Cerebellum (tissue), 4 donors: ENCODE measurements at places on chromosomes 1 and 21. TPM values are rescaled to one million over a fixed set of nuclear protein-coding genes. Genes with fewer than 3 reads are reported as not detected.

Gene RPTN
- not detected for total RNA-seq

Gene NME7
- total RNA-seq, result 40.6 TPM

Gene COL24A1
- 15.2 TPM for total RNA-seq

Gene BARHL2
- total RNA-seq, result 1.5 TPM

Gene MYOG
- not detected for total RNA-seq

Gene ZNF695
- total RNA-seq, result 11.9 TPM

Gene ARV1
- total RNA-seq, result 14.3 TPM

Gene FCRL6
- total RNA-seq, result not detected

Gene DHCR24
- 37.9 TPM for total RNA-seq

Gene VHLL
- 0.64 TPM for total RNA-seq

Gene C1orf53
- 0.82 TPM for total RNA-seq

Gene PYHIN1
- total RNA-seq, result not detected

Gene CFAP410
- 9.3 TPM for total RNA-seq

Gene PLEKHN1
- total RNA-seq, result not detected

Gene C1orf226
- total RNA-seq, result 3.4 TPM

Gene MTR
- total RNA-seq, result 21.4 TPM

Gene LMX1A
- 13.3 TPM for total RNA-seq

Gene SAMD13
- 5.1 TPM for total RNA-seq

Gene ADORA1
- total RNA-seq, result 19.1 TPM

Gene RHBDL2
- total RNA-seq, result 0.18 TPM

Gene BMP8B
- total RNA-seq, result 1.5 TPM

Gene OR2T2
- total RNA-seq, result not detected

Gene DUSP12
- total RNA-seq, result 70.4 TPM

Gene NASP
- total RNA-seq, result 122 TPM

Gene HPDL
- 1.3 TPM for total RNA-seq

Gene RAB42
- total RNA-seq, result 3.0 TPM

Gene EDN2
- not detected for total RNA-seq

Gene DMRTA2
- not detected for total RNA-seq

Gene F13B
- not detected for total RNA-seq

Gene MYBPH
- not detected for total RNA-seq

Gene ASAP3
- total RNA-seq, result 16.2 TPM

Gene UBE2U
- total RNA-seq, result not detected

Gene TEKT2
- 6.3 TPM for total RNA-seq

Gene C8A
- total RNA-seq, result not detected

Gene KANK4
- total RNA-seq, result 2.9 TPM

Gene CCDC181
- 7.9 TPM for total RNA-seq

Gene GNG4
- 54.4 TPM for total RNA-seq

Gene CFAP74
- total RNA-seq, result 0.36 TPM

Gene TTLL7
- total RNA-seq, result 117 TPM

Gene LHX8
- 0.64 TPM for total RNA-seq

Gene ARL8A
- total RNA-seq, result 35.8 TPM

Gene CSMD2
- 37.5 TPM for total RNA-seq

Gene CELSR2
- total RNA-seq, result 39.0 TPM

Gene HHIPL2
- 0.36 TPM for total RNA-seq

Gene LAD1
- total RNA-seq, result not detected

Gene CA14
- total RNA-seq, result 7.3 TPM

Gene KIF17
- total RNA-seq, result 1.5 TPM

Gene FAM163A
- 0.36 TPM for total RNA-seq

Gene NBPF12
- 26.0 TPM for total RNA-seq

Gene SPRR2B
- not detected for total RNA-seq

Gene SPATA1
- 2.0 TPM for total RNA-seq

Gene MCOLN3
- 0.64 TPM for total RNA-seq

Gene AQP10
- total RNA-seq, result not detected

Gene TBX19
- total RNA-seq, result 1.00 TPM

Gene GSTM1
- 5.1 TPM for total RNA-seq

Gene SPAG17
- total RNA-seq, result 4.9 TPM
